Esophagus mucosa (tissue), 1 donor: ENCODE measurements at places on chromosomes 7 and 10. TPM values are rescaled to one million over a fixed set of nuclear protein-coding genes. Genes with fewer than 3 reads are reported as not detected.

DCLRE1C gene
- total RNA-seq, result 17.5 TPM

IFIT2 gene
- total RNA-seq, result 1.5 TPM

PLEKHS1 gene
- 1.0 TPM for total RNA-seq

- no peak for ATAC-seq
Measured at GRCh38 chr7:86645225-86645608, 1.5 kb downstream of the GRM3 start.

NME8 gene
- total RNA-seq, result not detected

CH25H gene
- total RNA-seq, result 4.8 TPM

- peak; percentile 99 for ATAC-seq
Measured at GRCh38 chr10:6778992-6779701, 199.1 kb upstream of the PRKCQ start.

A1CF gene
- total RNA-seq, result not detected

DNA sequence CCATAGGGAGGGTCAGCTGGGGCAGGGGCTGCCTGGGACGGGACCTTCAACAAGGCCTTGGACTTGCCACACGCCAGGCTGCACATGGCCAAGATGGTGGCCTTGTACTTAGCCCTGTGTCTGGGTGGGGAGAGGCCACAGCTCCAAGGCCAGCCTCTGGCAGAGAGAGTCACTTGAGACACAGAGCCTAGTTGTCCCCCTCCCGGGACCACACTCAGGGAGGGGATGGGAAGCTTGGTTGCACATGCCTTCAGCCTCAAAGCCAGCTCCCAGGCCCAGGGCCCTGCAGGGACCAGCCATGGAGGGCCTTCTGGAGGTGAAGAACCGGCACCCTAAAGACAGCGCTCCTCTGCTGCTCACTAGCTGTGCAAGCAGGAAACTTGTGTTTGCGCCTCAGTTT, 16.7 kb downstream of the MMRN2 start:
- no peak for ATAC-seq

DNA sequence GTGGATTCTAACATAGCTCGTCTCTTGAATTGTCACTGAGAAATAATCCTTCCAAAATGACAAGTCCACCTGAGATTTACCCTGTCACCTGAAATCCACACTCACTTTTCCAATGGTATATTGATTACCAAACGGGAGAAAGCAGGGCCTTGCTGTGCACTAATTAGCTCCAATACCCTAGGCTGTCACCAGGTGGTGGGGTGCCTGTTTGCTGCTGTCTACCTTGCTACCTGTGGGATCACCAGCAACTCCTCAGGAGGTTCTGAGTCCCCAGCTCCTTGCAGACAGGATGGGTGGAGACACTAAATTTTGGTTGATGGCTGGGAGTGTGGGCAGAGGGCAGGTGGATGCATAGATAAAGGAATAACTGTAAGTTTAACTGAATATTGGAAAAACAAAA, 237.2 kb upstream of the ZNF32 start:
- no peak for ATAC-seq

GRCh38 chr10:48606530-48607355, 1.9 kb upstream of the ARHGAP22 start:
- ATAC-seq, result no peak

PLXNA4 gene
- 1.1 TPM for total RNA-seq

OR6B1 gene
- not detected for total RNA-seq

DNA sequence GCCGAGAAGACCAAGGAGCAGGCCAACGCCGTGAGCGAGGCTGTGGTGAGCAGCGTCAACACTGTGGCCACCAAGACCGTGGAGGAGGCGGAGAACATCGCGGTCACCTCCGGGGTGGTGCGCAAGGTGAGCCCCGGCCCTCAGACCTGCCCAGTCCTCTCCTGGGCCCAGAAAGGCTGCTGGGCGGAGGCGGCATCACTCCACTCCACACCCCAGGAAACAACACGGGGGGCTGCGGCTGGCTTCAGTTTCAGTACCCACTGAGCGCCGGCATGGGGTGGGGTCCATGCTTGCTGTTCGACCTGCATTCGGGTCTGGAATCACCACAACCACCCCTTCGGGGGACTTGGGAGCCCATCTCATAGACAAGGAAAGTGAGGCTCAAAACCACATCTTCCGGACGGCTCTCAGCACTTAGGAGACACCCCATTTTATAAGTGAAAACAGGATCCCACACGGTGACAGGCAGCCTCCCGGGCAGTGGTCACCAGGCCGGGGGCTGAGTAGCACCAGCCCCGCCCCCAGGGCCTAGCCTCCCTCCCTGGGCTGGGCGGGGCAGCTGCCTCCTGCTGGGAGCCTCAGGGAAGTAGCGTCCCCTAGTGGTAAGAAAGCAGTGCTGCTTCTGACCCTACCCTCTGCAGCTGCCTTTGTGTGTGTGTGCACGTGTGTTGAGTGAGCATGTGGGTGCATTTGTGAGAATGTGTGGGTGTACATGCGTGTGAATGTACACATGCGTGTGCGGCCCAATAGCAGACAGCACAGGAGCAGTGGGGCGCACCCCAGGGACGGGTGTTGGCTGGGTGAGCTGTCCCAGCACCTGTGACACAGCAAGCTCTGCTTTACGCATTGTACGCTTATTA, 1.8 kb downstream of the SNCG start:
- ATAC-seq, result peak; percentile 67

- no peak for ATAC-seq
Measured at GRCh38 chr7:112868609-112869008, 78.4 kb upstream of the TMEM168 start.

ASB4 gene
- not detected for total RNA-seq

SPDYE8 gene
- total RNA-seq, result not detected

DNA sequence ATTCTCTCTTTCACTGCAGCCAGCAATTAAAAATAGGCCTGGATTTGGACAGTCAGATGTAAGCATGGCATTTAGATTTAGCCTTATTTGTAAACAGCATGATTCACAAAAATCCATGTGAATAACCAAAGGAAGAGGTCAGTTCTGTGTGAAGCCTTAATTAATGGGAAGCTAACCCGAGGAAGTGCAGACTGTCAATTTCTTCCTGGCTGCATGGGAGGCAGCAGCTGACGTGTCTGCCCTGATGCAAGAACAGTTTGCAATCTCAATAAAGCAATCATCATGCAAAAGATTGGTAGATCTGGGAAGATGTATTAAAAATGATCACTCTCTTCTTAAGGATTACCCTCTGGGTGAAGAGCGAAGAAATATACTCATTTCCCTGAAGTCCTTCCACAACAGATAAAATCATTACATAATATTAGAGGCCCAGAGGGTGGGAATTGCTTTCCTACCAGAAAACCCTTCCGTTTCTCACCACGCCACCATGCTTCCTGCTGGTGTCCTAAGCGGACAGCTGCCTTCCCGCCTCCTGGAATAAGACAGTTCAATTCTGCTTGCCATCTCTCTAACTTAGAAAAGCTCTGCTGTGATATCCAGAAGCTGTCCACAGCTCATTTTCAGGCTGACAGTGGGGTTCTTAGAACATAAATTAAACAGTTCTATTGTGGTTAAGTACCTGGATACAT, 526.7 kb upstream of the NRP1 start:
- no peak for ATAC-seq

DNA sequence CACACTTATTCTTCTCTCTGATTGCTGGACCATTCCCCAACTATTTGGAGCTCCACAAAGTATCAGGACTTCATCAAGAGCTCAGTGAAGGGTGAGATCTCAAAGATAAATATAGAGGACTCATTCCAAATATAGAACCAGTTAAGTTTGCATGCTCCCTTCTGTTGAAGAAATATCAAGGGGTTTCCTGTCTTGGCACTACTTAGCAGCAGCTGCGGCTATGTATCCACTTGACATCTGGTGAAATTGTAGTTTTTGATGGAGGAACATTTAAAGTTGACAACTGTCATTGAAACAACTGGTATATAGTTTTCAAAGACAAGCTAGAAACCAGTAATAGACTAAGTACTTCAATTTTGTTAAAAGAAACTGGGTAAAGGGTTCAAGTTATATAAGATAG, 1.0 kb upstream of the SPAG6 start:
- ATAC-seq, result no peak

DNA sequence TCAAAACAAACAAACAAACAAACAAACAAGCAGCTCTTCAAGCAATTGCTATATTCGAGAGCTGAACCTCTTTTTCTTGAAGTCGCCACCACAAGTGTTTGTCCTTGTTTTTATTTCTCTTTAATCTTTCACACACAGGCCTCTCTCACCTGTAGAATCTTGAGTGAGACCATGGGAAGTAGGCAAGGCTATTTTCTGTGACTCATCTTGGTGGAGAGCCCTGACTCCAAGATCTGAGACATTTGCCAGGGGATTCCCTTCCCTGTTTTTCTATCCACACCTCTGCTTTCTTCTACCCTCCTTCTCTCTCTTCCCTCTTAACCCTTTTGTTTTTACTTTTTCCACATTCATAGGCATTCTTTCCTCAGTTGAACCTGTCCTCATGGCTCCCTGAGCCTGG, 8.0 kb upstream of the TAS2R60 start:
- ATAC-seq, result peak; percentile 76
